Putamen (tissue), 1 donor: ENCODE measurements at places on chromosomes 3 and 15.

DNA sequence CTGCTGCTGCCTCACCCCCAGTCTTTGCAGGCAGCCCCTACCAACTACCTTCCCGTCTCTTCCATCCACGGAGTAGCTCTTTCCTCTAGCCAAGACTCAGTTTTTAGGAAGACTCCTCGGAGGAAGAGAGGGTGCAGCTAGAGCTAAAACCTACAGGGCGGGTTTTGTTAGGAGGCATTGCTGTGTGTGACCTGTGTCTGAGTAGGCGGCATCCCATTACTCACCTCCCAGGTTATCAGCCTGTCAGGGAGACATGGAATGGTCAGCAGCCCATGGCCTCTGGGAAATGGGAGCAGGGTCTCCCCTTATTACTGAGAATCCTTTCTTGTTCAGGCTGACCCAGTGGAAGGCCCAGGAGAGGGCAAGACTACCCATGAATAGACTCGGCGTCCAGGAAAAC is 43.8 kb upstream of the FGD5 start:
- DNase-seq: no peak

DNA sequence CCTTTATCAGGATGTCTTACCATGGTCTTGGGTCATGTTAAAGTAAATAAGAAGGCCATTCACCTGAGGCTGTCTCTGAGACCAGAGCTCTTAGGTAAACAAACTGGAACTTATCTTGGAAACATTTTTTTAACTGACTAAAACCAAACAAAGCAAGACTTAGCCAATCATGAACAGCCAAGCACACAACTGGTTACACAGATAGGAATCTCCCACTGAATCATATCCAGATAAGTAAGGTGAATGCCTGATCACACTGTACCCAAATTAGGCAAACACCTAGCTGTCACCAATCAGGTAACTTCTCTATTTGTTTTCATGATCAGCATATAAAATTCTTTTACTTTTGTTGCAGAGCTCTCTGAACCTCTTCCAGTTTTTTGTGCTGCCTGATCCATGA is 205.4 kb downstream of the CNTN3 start:
- DNase-seq: no peak

DNA sequence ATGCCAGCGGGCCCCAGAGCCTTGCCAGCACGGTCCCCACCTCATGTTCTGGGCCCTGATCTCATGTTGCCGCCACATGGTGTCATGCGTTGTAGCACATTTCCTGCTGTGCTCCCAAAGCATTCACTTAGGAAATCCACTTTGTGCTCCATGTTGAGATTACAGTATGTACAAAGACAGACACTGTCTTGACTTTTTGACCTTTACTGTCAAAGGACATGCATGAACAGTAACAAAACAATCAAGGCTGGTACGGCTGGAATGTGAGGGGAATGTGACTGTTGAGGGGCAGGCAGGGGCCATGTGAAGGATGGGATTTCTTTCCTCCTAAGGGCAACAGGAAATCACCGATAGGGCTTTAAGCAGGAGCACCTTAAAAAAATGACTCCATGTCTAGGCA is 53.3 kb upstream of the RPL32 start:
- DNase-seq: no peak

- no peak for DNase-seq
Measured at GRCh38 chr15:40911141-40911540, 16.9 kb downstream of the VPS18 start.

DNA sequence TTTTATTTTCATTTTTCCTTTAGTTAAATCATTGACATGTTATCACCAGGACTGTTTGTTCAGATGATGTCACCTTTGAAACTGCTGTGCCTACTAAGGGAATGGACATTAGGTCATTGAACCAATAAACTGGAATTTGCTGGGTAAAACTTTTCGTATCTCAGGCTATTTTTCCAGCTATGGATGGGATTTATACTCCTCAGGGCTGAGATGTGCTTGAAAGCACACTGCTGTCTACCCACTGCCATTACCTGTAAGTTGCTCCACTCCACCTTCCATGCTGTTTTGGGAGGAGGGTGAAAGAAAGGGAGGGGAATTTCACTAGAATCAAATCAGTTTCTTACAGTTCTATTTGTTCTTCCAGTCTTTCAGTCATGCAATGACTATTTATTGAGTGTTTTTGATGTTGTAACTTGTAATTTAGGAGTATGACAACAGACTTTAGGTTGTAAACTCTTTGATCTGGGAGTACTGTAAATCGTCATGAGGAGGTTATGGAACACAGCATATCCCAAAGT is 11.3 kb downstream of the EHD4 start:
- DNase-seq: no peak

GRCh38 chr15:35281515-35281914 is 196.4 kb upstream of the NANOGP8 start:
- no peak for DNase-seq

DNA sequence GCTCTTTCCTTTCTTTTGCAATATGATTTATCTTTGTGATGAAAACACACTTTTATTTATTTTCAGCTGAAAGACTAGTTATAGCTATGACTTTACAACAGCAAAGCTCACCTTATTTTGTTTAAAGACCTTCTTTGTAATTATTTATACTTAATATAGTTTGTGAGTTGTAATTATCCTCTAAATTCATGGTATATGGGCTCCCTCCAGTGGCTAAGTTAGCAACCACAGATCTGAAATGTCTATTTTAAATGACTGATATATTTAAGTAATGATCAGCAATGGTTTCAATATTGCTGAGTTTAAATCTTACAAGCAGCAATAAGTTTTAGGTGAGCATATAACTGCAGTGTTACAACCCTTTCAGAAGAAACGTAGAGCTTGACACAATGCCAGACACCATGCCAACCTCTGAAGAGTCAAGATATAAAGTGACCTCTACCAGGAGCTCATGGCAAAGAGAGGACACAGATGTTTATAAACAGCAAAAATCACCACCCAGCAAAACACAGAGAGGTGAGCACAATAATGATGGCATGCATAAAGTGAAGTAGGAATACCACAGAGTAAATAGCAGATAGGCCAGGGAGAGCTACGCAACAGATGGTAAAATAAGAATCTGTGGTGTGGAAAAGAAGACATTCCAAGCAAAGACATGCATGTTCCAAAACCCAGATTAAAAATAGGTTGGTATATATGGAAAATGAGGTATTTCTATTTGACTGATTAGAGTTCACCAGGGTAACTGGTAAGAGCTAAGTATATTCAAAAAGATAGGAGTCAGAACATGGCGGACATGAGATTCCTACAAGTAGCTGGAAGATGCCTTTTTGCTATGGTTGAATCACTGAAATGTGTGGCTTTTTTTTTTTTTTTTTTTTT is 143.7 kb upstream of the ZNF385D start:
- no peak for DNase-seq

DNA sequence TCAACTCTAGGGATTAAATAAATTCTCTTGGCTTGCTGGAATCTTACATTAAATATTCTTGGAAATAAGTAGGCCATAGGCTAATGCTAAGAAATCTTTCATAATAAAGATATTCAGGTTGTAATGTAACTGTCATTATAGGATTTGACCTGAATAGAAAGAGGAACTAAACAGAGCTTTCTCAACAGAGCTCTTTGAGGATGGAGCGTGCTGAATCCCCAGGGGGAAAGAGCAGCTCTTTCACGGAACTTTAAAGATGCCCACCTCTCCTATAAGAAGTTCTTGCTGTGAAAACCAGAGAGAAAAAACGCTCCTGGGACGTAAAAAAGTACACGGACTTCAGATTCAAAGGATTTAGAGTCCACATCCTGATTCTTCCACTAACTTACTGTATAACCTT is 77.9 kb downstream of the NTRK3 start:
- DNase-seq: no peak

- DNase-seq: no peak
Measured at GRCh38 chr3:196414469-196414868, 17.8 kb downstream of the UBXN7 start.

DNA sequence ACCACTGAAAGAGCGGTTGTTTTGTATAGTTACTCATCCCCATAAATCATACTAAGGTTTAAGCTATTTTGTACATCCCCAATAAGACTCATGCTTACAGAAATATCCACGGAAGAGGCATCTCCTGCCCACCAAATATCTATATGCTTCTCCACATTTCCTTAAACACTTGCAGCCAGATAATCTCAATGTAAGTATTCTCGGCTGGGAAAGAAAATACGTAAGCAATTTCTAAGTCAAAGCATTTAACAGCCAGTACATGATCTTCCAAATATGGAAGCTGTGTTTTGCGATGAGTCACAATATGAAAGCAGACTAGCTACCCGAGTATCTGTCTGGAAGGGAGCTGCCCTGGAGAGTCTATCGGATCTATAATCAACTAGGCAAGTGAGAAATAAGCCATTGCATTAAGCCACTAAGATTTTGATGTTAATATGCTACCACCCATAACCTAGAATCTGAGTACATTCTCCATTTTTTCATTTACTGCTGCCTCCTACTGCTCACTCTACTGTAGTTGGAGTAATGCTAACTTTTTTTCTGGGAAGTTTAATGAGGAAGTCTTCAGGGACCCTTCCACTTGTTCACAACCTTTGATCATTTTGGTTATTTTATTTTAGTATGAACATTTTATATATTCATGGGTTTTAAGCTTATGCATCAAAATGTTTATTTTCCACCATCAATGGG is 26.9 kb upstream of the ZMAT3 start:
- DNase-seq: no peak

- no peak for DNase-seq
Measured at GRCh38 chr3:112351036-112351435, 18.1 kb downstream of the CD200 start.
